ENCODE measurements at places on chromosomes 5 and 9.
A peak's percentile ranks its signal among the peaks of the same experiment; 100 is the strongest.

DNA sequence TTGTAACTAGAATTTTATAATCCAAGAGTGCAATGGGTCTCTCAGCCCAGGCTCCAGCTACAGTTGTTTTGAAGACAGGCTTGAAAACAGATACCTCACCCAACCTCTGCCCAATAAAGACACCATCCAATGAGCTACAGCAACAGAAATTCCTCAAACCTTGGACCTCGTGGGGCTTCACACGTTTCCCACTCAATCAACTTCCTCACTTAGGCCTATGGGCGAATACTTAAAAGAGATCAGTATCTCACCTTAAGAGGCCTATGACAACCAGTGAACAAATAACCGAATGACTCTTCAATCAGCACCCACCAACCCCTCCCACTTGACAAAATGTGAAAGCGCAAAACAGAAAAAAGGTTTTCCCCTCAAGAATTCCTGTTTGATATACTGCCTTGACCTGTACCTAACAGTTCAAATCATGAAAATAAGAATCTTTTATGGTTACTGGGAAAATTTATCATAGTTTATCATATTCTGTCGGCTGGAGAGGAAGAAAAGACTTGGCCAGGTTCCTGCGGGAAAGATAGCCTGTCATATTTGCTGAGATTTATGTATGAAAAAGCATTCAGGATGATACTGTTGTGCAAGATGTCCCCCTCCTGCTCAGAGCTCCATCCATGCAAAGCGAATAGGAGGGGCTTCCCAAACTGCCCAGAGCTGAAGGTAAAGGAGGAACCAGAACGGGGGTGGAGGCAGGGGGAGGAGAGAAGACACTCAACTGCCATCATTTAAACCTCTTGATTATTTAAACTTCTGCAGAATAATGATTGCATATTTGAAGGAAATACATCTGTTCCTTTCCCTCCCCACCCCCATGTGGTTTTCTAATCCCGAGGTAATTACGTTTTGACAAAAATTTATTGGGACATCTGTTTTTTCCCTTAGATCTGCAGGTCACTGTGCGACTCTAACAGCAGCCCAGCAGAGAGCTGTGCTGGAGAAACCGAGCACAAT is 256.3 kb downstream of the NFIB start:
- DNase-seq, result no peak

DNA sequence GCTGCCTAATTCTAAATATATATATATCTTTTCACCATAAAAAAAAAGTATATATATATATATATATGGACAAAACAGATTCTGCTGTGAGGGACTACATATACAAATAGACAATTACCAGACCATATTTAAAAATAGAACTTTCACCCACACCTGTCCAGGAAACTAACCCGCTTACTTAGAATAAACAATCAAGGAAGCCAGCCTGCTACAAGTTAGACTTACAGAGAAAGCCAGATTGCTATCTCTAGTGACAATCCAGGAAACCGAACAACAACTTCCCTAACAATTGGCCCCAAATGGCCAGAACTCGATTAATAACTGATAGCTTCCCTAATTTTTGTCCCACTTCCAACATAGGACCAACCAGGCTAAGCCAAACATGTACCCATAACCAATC is 5.9 kb downstream of the GLDC start:
- DNase-seq, result no peak

- DNase-seq, result no peak
Measured at GRCh38 chr9:116504081-116504480, 183.0 kb upstream of the TRIM32 start.

DNA sequence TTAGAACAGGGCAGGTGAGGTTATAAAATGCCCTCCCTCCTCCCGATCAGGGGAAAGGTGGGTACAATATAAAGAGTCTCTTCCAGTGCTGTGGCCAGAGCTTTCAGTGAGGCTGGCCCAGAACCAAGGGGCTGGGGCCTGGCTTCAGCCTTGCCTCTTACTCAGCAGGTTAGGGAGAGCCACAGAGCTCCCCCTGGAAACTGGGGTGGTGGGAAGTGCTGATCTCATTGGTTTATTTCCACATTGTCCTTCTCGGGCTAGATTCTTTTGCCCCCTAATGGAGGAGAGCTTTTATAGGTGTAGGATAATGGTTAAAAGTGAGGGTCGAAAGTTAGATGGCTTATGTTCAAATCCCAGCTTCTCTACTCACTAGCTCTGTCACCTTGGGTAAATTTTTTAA is 186.7 kb upstream of the TBC1D2 start:
- DNase-seq, result no peak

- DNase-seq, result no peak
Measured at GRCh38 chr9:72305707-72306106, 59.3 kb downstream of the ZFAND5 start.

DNA sequence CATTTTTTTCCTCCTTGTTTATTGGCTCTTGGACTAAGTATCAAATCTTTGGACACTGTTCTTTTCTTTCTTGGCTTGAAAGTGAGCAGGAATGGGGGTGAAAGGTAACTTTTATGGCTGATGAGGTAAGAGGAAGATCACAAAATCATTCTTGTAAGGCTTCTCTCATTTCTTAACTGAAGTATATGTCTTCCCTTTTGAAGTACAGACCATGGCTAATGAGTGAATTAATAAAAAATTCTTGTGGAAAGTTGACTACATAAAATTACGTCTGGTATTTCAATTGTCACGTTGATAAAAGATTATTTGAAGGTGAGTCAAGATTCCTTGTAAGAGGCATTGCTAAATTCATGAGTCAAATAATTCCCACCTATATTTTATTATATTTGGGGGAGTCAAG is 25.1 kb downstream of the VCAN start:
- no peak for DNase-seq

GRCh38 chr5:16937503-16938161 is 1.5 kb upstream of the MYO10 start:
- DNase-seq, result no peak

DNA sequence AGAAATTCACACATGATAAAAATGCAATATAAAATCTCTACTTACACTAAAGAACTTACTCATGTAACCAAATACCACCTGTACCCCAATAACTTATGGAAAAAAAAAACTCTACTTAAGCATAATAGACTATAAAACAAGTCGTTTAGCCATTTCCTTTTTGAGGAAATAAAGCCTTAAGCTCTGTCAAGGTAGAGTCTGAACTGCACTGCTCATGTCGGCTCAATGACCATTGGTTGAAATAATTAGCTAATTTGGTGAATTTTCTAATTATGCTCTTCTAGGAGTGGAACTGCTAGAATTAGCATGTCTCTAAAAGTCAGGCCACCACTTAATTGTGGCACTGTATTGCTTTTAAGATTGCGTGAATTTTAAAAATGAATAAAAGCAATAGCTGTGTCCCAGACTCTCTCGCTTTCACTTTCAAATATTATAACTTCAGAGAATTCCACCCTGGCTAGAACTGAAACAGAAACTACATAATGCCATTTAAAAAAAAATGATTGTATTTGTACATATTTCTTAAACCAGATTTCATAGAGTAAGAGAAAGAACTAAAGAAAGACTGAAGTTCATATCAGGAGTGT is 113.0 kb upstream of the PCA3 start:
- no peak for DNase-seq

GRCh38 chr5:154771383-154771901 is 16.3 kb downstream of the LARP1 start:
- peak; percentile 42 for DNase-seq

- DNase-seq, result no peak
Measured at GRCh38 chr5:27318701-27319100, 280.3 kb upstream of the CDH9 start.

DNA sequence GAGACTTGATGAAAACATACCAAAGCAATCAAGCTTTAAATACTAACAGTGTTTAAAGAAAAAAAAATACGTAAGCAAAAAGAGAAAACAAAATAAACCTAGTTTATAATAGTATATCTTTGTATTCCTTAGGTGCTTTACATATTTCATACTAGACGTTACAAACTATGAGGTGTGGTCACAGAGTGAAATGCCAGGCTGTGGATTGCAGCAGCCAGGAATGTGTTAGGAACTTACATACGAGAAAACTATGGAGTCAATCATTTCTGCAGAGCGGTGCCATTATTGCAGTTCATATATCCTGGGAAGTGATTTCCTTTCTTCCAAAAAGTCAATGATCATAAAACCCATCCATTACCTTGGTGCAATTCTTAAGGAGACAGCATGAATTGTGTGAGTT is 443.6 kb upstream of the GRAMD2B start:
- DNase-seq, result no peak

- DNase-seq, result no peak
Measured at GRCh38 chr5:138762110-138762509, 8.9 kb downstream of the CTNNA1 start.

DNA sequence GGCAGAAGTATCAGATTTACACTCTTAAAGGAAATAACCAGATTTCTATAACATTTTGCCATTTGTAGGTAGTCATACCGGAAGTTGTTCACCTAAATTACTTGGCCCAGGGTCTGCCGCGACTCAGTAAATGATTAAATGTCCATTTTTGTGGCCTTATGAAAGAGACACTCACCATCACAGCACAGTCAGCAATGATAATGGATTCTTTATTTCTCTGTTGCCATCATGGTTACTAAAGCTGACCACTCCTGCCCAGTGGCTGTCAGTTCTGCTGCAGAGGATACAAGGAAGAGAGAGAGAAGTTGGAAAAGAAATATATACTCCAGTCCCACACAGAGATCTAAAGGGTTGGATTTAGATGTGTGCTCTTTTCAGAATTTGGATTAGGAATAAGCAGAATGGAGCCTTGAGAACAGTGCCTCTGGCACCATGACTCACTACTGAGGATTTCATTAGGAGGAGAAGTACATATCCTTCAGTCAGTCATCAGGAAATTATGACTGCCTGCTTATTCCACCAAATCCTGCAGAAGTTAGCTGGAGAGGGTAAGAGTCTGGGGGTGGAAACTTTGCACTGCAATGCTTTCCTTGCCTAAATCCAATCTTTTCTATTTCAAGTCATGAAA is 72.8 kb upstream of the EFNA5 start:
- DNase-seq, result no peak

DNA sequence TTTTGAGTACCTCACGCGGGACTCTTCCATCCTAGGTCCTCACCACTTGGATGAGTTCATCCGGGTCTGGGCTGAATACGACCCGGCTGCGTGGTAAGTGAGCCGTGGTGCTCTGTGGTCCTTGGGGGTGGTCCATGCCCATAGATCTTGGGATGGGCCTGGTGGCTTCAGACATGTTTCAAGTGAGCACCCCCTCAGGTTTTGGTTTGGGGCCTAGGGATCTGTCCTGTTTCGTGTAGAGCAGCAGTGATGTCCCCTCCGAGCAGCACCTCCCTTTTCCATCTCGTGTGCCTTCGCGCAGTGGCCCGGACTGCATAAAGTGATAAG is 218.9 kb downstream of the CACNA1B start:
- no peak for DNase-seq

DNA sequence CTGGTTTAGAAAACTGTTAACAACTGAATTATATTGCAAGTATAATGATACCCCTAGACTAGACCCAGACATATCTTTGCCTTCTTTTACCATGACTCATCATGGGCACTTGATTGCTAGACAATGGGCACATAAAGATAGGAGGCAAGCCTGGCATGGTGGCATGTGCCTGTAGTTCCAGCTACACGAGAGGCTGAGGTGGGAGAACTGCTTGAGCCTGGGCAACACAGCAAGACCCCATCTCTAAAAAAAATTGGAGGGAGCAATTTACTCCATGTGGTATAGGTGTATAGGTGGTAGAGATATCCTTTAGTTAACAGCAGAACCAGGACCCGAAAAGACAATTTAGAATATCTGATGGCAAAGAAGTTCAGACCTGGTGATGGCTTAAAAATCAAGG is 51.6 kb downstream of the ELOVL7 start:
- no peak for DNase-seq

- peak; percentile 25 for DNase-seq
Measured at GRCh38 chr5:56358703-56359681, 125.9 kb upstream of the ANKRD55 start.

DNA sequence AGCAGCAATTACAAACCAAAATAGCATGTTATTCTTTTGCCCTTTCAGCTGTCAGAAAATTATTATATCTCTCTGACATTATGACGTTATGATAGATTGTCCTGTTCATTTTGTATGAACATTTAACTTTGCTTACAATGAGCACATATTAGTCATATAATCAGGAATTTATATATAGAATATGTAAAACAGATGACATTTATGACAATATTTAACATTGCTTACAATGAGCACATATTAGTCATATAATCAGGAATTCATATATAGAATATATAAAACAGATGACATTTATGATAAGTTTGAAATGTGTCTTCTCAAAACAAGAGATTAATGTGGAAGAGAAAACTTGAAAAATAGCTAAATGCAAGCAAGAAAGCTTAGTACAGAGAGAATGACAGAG is 1180.2 kb downstream of the CDH12 start:
- DNase-seq, result no peak

GRCh38 chr5:80417973-80418372 is 10.1 kb downstream of the ZFYVE16 start:
- no peak for DNase-seq

- no peak for DNase-seq
Measured at GRCh38 chr5:143494162-143494561, 90.7 kb upstream of the NR3C1 start.

GRCh38 chr5:2748179-2748860 is 3.2 kb downstream of the IRX2 start:
- no peak for DNase-seq

GRCh38 chr9:129070696-129071525 is 10.0 kb upstream of the DOLPP1 start:
- DNase-seq, result no peak

GRCh38 chr9:18061332-18061731 is 412.6 kb upstream of the ADAMTSL1 start:
- no peak for DNase-seq

GRCh38 chr5:142222866-142223558 is 101.8 kb downstream of the SPRY4 start:
- no peak for DNase-seq

- DNase-seq, result peak; percentile 78
Measured at GRCh38 chr5:1118738-1119137, 6.9 kb upstream of the SLC12A7 start.

- no peak for DNase-seq
Measured at GRCh38 chr5:81893961-81894360, 77.9 kb upstream of the ATG10 start.

- DNase-seq, result no peak
Measured at GRCh38 chr5:179558932-179559283, 8.6 kb downstream of the RUFY1 start.

GRCh38 chr5:60445921-60446320 is 254.0 kb downstream of the DEPDC1B start:
- no peak for DNase-seq

DNA sequence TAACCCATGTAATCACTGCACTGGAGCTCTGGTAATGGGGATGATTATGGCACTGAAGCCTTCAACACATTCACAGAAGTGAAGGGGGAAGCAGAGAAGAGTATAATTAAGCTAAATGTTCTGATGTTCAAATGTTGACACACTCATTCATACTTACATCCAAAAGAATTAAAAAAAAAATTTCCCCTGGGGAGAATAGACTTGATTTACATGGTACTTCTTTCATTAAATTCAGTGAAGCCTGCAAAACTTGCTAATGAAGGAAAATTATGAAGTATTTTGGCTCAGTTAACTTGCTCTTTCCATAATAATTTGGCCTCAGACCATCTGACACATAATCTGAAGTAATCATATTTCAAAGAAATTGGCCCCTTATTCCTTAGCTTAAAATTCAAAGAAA is 428.8 kb downstream of the SH3GL2 start:
- no peak for DNase-seq

Data from left ventricle myocardium superior (tissue), 1 donor.